Stimulated activated CD8-positive, alpha-beta memory T cell treated with anti-CD3 and anti-CD28 coated beads, Interleukin-7, amount 100 ng/mL, for 4 hours (primary cell): ENCODE measurements at places on chromosomes 3 and 15.

DNA sequence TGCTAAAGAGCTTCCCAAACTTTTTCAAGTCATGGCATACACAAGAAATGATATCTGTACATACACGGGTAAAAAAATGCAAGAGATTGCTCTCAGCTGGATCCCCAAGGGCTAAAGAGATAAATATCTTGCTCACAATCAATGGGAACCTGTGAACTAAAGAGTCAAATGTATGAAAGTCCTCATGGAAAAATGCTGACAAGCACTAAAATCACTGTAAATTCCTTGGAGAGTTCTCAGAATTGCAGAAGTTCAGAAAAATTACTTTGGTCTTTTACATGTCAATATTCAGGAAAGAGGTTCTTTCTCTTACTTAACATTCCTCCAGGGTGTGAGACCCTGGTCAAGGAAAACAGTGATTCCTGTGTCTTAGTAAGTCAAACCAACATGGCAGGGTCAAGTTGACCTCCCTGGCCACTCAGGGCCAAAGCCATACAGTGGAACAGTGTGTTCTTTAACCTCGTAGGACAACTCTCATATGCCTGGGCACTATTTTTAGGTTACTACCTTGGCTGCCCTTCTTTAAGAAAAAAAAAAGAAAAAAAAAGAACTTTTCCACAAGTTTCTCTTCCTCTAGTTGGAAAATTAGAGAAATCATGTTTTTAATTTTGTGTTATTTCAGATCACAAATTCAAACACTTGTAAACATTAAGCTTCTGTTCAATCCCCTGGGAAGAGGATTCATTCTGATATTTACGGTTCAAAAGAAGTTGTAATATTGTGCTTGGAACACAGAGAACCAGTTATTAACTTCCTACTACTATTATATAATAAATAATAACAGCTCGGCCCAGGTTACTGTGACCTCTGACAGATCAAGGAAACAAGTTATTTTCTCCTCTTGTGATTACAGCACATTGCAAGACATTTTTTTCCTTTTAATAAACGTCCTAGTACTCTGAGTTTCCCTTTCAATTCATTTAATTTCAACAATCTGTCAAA lies 12.5 kb downstream of the SSR3 start:
- DNase-seq = no peak

DNA sequence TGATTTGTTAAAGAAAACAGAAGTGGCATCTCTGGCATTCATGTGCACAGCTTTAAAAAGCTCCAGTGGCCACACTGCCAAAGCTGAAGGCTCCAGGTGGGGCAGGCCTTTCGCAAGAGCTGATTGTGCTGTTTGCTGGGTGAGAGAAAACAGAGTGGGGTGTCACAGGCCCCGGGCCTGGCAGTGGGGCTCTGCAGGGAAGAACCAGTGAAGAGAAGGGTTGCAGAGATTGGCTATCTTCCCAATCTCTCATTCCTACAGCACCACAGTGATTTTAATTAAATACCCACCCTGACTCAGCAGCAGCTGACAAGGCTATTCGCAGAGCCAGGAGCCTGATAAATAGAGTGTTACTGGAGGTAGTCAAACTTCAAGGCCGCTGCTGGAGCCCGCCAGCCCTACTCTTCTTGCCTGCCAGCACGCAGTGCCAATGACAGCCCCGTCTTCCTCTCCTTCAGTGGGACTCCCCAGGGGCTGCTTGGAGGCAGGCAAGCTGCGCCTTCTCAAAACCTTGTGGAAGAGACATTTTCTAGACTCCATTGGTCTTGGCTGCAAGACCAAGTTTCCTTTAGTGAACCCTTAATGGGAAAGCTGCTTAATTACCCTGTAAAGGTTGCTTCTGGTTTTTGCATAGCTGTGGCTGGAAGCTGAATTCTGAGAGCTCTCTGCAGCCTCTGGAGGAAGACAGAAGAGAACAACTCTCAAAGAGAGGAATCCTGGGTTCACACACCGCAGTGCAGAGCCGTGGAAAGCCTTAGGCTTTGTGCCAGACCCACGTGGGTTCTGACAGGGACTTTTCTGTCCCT lies 225.8 kb upstream of the SLCO3A1 start:
- DNase-seq = no peak

DNA sequence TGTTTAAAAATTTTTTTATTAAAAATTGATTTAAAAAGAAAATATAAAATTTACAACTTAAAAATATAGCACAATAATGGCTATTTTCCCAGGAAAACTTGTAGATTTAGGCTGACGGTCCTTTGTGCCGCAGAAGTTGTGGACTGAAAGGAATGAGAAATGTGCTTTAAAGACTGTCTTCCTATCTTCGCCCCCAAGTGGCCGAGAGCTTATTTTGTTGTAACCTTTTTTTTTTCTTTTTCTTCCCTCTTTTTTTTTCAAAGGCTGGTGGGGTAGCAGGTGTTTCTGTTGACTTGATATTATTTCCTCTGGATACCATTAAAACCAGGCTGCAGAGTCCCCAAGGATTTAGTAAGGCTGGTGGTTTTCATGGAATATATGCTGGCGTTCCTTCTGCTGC lies 15.5 kb downstream of the SLC25A26 start:
- DNase-seq = no peak

GRCh38 chr3:117914540-117915100 lies 1120.0 kb downstream of the IGSF11 start:
- DNase-seq = no peak

GRCh38 chr3:11400213-11400612 lies 128.0 kb downstream of the ATG7 start:
- DNase-seq = no peak

- DNase-seq = no peak
Observed at GRCh38 chr3:49650637-49651036, 23.5 kb upstream of the APEH start.

GRCh38 chr15:41535544-41535943 lies 8.5 kb downstream of the RPAP1 start:
- no peak for DNase-seq

DNA sequence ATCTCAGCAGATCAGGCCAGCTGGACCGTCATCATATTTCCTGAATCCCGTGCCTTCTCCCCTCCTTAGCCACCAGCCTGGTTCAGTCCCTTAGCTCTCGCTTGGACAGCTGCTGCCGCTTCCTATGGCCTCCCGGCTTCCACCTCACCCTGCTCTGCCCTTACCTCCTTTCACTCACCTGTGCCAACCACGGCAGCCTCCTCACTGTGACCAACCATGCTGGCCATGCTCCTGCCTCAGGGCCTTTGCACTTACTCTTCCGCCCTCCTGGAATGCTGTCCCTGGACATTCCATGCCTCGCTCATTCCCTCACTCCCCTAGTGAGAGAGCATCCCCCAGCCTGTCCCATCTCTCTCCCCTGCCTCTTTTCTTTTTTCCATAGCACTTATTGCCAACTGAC lies 19.2 kb downstream of the GRIP2 start:
- DNase-seq = no peak

DNA sequence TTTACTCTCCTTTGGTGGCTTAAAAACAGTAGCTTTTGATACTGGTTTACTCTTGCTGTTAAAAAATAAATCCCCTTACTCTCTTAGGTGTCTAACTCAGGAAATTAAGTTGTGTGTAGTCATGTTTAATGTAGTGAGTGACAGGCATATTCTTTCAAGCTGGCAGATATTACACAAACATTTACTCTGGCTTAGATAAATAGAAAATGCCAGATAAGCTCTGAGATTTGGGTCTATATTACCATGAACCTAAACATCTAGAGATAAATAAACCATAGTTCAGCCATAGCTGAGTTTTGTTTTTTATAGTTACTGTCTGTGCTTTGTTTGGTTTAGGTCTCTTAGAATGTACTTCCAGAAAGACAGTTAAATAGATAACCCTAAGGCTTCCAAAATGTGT lies 2.4 kb downstream of the SEMA6D start:
- no peak for DNase-seq

GRCh38 chr3:12097971-12098370 lies 60.7 kb downstream of the TIMP4 start:
- DNase-seq = no peak

DNA sequence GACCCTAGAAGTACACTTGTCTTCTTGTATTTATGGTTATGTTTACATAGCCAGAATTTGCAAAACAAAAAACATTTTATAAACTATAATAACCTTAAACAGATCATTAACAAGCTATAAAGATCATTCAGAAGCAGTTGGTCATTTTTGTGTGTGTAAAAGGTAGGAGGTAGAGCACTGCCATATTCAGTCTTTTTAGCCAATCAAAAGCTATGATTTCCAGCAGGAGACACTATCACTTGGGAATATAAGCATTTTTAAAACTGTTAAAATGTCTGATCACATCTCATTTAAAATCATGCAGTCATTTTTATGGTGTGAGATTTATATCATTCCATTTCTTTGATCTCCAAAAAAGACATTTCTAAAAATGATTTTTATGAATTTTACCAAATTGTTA lies 42.6 kb upstream of the ATP2C1 start:
- no peak for DNase-seq

DNA sequence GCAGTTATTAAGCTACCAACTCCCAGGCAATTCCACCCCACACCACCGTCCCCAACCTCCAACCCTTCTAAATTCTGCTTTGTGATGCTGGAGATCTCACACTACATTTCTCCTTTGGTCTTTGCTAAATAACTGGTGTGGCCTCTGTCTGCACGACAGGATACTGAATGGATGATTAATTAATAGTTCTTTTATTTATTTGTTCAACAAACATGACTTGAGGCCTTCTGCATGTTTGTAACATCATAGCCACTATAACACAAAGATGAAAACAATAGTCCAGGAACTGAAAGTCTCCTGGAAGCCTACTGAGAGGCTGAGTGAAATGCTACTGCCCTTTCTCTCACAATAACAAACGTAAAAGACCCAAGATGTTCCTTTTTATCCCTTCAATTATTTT lies 609.5 kb upstream of the UBE2E2 start:
- DNase-seq = no peak

GRCh38 chr3:65767551-65767950 lies 271.2 kb downstream of the MAGI1 start:
- DNase-seq = no peak

DNA sequence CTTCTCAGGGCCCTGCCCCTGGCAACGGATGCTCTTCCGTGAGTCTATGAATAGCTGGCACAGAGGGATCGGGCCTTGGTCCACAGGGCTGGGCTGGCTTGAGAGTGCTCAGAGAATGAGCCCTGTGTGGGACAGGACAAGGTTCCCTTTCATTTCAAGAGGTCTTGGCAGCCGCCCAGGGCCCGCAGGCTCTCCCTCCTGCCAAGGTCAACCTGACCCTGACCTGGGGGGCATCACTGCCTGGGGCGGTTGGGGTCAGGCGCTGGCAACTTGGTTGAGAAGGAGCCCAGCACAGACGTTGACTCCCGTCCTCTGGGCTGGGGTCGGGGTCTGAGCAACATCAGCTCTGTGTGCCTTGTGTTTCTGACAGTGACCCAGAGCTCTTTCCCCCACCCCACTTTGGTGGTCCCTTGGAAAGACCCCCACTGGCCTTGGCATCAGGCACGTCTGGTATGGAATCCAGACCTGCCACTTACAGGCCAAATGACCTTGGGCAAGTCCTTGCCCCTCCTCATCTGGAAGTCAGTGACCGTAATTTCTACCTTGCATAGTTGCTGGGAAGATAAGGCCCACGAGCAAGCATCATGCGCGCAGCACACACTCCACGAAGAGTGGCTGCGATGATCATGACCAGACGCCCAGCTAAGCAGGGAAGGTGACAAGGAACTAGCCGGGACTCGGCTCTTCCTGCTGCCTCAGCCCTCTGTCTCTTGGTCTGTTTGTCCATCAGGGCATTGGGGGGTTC lies 36.4 kb downstream of the EPHB3 start:
- no peak for DNase-seq

DNA sequence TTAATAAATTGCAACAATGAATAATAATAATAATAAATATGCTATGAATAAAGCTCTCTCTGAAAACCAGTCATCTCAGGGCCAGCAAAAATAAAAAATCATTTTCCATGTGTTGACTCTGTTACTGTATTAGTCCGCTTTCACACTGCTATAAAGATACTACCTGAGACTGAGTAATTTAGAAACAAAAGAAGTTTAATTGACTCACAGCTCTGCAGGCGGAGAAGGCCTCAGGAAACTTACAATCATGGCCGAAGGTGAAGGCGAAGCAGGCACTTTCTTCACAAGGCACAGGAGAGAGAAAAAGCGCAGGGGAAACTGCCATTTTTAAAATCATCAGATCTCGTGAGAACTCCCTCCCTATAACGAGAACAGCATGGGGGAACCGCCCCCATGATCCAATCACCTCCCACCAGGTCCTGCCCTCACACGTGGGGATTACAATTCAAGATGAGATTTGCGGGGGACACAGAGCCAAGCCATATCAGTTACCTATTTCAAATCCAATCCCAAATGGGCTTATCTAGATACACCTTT lies 224.1 kb downstream of the IGSF11 start:
- no peak for DNase-seq

- DNase-seq = no peak
Observed at GRCh38 chr3:176631165-176631564, 566.1 kb downstream of the TBL1XR1 start.

GRCh38 chr15:63940966-63941620 lies 105.2 kb downstream of the DAPK2 start:
- no peak for DNase-seq

DNA sequence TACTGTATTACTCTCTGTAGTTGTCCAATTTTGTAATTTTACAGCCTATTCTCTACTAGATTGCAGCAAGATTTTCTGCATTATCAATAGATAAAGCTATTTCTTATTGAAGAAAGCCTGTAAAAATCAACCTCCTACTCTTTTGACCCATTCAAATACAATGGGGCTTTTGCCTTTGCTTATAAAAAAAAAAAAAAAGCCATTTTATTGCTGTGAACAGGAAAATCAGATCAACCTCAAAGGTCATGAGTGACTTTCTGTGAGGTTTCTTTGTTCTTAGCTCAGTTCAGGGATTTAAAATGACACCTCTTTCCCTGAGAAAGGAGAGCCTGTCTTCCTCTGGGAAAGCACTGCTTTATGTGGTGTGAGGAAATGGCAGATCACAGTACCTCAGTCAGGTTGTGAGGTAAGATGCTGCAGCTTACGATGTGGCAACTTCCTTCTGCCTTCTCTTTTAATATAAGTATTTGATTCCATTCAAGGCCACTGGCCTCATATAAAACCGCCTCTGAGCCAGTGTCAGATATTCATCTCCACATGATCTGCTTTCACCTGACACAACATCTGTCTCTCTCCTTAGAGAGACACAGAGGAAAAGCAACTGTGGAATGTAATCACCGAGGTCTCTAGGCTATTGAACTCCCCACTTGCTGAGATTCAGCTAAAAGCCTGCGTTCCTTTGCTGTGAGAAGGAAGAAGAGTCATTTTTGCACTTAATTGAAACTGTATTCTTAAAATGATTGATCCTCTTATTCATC lies 161.5 kb upstream of the MB21D2 start:
- no peak for DNase-seq
